ENCODE measurements at places on chromosomes 1 and 21.

- DNase-seq, result no peak
Measured at GRCh38 chr1:48016515-48016914, 19.3 kb upstream of the TRABD2B start.

DNA sequence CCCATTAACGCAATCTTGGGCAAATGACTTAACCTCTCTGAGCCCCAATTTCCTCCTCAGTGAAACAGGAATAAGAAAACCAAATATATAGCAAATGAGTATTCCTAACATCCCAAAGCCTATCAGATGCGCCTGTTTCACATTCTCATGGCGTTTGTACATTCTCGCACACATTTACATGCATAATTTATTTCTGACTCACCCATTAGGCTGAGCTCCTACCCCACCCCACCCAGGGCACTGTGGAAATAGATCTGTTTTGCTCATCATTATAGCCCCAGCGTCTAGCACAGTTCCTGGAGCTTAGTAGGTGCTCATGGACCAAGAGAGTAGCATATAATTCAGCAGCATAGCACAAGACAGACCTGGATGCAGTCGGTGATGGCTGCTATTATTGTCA is 146.1 kb upstream of the VANGL1 start:
- DNase-seq, result no peak

DNA sequence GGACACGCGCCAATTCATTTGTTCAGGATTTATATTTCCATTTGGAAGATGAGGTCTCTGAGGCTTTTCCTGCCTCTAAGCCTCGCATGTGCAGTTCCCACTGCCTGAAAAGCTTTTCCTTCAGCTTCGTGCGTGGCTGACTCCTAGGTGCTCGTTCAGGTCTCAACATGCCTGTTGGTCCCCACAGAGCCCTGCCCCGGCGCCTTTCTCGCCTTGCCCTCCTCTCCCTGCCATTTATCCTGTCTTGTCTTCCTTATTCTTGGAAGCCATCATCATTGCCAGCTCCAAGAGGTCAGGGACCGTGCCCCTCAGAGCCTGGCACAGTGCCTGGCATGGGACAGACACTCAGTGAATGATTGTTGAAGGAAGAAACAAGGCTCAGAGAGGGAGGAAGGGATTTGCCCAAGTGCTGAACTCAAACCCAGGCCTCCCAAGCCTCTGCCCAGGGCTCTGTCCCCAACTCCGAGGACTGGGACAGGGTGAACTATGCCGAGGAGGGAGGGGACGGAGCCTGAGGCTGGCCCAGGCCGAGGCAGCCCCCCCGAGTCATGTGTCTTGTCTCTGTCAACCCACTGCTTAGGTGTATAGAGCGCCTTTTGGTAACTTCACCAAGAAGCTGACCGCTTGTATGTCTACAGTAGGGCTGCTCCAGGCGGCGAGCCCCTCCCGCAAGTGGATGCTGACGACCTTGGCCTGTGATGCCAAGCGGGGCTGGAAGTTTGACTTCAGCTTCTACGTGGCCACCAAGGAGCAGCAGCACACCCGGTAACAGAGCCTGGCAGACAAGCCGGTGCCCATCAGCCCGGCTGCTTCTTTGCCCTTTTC is 47.3 kb downstream of the DISP3 start:
- no peak for DNase-seq

DNA sequence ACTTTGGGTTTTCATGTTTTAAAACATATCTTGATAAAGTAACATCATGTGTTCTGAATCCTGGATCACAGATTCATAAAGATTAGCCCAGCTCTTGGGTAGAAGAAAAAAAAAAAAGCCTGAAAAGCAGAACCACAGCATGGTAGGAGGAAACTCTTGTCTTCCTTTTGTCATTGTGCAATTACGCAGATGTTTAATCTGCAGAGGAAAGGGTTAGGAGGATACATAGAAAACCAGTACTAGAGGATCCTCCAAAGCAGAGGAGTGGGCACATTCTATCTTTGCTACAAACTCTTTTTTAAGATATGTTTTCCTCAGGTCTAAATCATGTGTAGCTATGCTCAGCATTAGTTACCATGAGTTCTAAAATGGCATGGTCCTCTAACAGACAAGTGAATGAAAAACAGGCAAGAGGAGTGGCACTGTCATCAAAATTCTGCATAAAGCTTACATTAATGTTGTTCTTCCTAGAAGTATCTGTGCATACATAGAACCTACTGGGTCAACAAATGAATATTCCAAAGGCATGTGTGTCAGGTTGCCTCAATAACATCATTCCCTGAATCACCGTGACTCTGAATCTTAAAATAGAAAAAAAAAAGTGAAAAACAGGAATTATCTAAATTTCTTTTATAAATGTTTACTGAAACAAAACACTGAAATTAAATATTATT is 107.0 kb downstream of the NME7 start:
- no peak for DNase-seq

- DNase-seq, result no peak
Measured at GRCh38 chr1:2650967-2651645, 18.3 kb upstream of the MMEL1 start.

GRCh38 chr1:81936853-81937252 is 136.1 kb downstream of the ADGRL2 start:
- no peak for DNase-seq

- no peak for DNase-seq
Measured at GRCh38 chr1:64121766-64122385, 81.5 kb upstream of the UBE2U start.

- DNase-seq, result no peak
Measured at GRCh38 chr1:114003431-114003830, 24.2 kb downstream of the OLFML3 start.

DNA sequence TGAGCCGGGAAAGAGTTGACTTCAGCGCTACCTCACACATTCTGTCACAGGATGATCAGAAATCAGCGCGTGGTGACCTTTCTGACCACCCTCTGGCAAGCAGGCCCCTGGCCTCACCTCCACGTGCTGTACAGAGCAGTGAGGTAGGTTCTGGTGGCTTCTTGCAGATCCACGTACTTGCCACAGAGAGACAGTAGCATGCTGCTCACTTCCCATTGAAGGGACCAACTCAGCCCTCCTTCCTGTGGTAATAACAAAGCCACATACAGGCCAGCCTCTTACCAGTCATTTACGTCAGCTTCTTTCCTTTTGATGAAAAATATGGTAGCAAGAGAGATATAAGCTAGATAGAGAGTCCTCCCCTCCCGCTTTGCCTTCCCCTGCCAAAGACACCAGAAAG is 200.7 kb downstream of the CHRM3 start:
- no peak for DNase-seq
